ENCODE measurements at places on chromosomes 11 and 22.

GRCh38 chr11:105824457-105825013, 197.5 kb downstream of the MSANTD4 start:
- DNase-seq = no peak

DNA sequence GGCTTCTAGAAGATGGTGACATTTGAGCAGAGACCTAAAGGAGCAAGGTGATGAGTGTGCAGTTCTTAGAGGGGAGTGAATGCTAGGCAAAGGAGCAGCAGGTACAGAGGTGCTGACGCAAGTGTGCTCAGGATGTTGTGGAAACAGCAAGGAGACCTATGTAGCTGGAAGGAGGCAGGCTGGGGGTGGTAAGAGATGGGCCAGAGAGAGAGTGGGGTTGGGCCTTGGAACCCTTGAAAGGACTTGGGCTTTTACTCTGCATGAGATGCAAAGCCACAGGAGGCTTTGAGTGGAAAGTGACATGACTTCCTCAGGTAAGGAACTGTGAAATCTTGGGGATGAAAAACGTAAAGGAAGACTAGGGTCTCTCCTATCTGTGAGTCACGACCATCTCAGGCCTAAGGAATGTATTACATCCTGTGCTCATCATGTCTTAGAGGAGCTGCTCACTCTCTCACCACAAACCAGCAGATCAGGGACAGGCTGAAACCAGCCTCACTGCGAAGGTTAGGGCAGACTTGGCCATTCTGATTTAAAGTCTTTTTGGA, 65.4 kb downstream of the MICAL2 start:
- no peak for DNase-seq

DNA sequence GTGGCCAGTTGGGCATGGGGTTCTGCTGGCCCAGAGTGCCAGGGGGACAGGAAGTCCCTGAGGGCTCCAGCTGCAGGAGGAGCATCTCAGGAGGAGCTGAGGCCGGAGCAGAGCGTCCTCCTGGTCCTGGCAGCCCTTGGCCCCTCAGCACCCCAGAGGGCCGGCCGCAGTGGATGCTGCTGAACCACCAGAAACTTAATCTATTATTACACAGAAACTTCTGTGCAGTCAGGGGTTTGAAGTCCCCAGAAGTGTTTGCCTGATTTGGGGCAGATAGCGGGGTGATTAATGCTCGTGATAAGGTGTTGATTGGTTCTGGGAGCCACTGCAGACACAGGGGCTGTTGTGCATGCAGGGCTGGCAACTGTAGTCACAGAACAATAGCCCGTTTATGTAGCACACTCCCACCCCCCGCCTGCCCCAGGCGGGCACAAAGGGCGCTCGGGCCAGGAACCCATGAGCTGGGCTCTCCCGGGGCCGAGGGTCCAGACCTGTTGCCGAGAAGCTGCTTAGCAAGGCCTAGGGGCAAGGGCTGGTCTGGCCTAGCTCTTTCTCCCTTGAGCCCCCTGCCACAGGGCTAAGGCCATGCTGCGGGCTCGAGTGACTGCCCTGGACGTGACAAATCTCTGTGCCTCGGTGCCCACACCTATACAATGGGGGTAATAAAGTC, 29.0 kb upstream of the KCNQ1OT1 start:
- DNase-seq = no peak

GRCh38 chr22:19887256-19887985, 32.7 kb upstream of the GNB1L start:
- no peak for DNase-seq
